Breast epithelium (tissue), 4 donors: ENCODE measurements at places on chromosomes 16 and 17. TPM values are rescaled to one million over a fixed set of nuclear protein-coding genes. Genes with fewer than 3 reads are reported as not detected.

DNA sequence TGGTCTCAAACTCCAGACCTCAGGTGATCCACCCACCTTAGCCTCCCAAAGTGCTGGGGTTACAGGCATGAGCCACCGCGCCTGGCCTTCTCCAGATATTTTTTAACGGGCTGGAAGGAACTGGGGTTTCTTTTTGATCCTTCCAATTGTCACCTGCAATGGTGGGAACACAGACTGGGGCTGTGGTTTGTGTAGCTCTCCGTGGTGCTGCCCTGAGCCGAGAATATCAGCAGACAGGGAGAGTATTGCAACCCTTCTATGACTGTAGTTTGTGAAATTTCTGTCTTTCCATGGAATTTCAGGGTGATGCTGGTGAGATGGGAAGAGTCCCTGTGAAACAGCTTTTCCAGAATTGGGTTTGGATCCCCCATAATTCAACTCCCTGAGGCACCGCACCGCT lies 263.5 kb downstream of the ENGASE start:
- no peak overlapping the region for H3K27ac ChIP-seq
- DNase-seq, result no peak
- H3K36me3 ChIP-seq, result no peaks in the 10 kb centered on the region
- H3K4me3 ChIP-seq, result no peak overlapping the region
- H3K4me1 ChIP-seq, result no peaks in the 10 kb centered on the region
- peaks cover 27% of the 10 kb centered on the region for H3K27me3 ChIP-seq

Gene TBC1D26
- total RNA-seq, result 0.44 TPM

Gene MRM3
- total RNA-seq, result 16.7 TPM

Gene COG7
- 31.6 TPM for total RNA-seq
